ENCODE measurements at places on chromosomes 5 and 9.
A peak's percentile ranks its signal among the peaks of the same experiment; 100 is the strongest.

DNA sequence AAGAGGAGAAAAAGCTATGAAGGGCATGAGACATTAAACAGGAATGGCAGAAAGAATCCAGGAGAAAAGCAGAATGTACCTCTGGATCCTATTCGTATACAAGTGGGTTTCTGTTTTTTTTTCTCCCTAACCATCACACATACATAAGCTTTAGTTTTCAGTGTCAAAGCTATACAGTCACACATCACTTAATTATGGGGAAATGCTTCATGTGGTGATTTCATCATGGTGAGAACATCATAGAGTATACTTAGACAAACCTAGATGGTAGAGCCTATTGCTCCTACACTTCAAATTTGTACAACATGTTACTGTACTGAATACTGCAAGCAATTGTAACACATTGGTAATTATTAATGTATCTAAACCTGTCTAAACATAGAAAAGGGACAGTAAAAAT, 290.6 kb downstream of the AOPEP start:
- no peak for DNase-seq

GRCh38 chr5:54309691-54310432, 511 bp downstream of the ARL15 start:
- peak; percentile 32 for DNase-seq

- no peak for DNase-seq
Observed at GRCh38 chr9:117135501-117136098, 279.3 kb downstream of the ASTN2 start.

GRCh38 chr5:50666261-50667022, at the start of gene PARP8:
Gene PARP8 (plus strand): TSS chr5:50666637. CDS start chr5:50667096, 459 bp downstream.
- DNase-seq: peak; percentile 26

DNA sequence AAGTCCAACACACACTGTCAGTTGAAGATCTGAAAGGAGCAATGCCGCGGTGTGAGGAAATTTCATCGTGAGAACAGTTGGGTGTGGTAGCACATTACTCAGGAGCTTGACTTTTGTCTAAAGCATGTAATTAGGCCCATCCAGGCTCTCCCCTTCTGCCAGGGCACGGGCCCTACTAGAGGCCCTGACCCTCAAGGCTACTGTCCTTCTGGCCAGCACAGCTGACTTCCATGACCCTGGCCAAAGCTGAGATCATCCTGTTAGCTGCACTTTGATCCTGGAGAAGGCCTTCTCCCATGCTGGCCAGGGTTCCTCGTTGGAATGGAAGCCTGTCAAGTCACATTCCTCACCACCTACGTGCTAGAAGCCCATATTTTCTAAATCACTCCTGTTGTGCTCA, 77.8 kb upstream of the SLC1A3 start:
- no peak for DNase-seq

GRCh38 chr5:10479154-10479721, 37.6 kb downstream of the ROPN1L start:
- no peak for DNase-seq

- DNase-seq: no peak
Observed at GRCh38 chr5:115557667-115558387, 13.3 kb upstream of the FEM1C start.

GRCh38 chr9:93071464-93071863, 13.0 kb downstream of the SUSD3 start:
- no peak for DNase-seq

All from hippocampal formation (tissue), 2 donors.